ENCODE measurements at places on chromosomes 4 and X.

GRCh38 chr4:40502220-40502619 lies 127.4 kb downstream of the RBM47 start:
- no peak for DNase-seq

- no peak for DNase-seq
Measured at GRCh38 chr4:133808151-133808550, 393.4 kb downstream of the PABPC4L start.

- no peak for DNase-seq
Measured at GRCh38 chrX:18996536-18996935, 12.6 kb upstream of the PHKA2 start.

GRCh38 chr4:111187108-111187507 lies 564.2 kb upstream of the PITX2 start:
- DNase-seq: no peak

DNA sequence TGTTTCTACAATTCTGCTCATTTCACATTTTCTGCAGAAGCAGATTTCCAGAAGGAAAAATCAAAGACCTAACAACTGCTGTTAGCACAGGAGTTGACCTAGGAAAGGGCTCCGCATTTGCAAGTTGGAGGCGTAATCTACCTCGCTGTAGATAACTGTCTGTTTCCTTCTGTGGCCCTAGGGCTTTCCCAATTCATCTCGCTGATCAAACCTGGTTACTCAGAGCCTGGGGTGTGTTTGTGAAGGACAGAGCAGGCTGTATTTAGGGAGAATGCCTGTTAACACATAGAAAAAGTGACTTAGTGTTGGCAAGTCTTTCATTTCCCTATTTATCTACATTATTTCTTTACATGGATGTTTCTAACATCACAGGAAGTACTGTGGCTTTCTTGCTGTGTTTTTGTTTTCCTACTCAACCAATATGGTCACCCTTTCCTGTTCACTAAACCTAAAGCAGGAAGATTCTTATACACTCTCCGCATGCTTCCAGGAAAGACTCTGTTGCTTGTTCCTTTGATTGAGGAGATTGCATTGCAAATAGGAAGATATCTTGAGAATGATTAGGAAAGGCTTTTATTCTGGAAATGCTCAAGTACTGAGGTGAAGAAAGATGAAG lies 40.5 kb downstream of the AGA start:
- DNase-seq: no peak

- DNase-seq: no peak
Measured at GRCh38 chr4:188781655-188782054, 642.4 kb downstream of the TRIML1 start.

- no peak for DNase-seq
Measured at GRCh38 chrX:1679238-1679637, 64.4 kb downstream of the ASMT start.

DNA sequence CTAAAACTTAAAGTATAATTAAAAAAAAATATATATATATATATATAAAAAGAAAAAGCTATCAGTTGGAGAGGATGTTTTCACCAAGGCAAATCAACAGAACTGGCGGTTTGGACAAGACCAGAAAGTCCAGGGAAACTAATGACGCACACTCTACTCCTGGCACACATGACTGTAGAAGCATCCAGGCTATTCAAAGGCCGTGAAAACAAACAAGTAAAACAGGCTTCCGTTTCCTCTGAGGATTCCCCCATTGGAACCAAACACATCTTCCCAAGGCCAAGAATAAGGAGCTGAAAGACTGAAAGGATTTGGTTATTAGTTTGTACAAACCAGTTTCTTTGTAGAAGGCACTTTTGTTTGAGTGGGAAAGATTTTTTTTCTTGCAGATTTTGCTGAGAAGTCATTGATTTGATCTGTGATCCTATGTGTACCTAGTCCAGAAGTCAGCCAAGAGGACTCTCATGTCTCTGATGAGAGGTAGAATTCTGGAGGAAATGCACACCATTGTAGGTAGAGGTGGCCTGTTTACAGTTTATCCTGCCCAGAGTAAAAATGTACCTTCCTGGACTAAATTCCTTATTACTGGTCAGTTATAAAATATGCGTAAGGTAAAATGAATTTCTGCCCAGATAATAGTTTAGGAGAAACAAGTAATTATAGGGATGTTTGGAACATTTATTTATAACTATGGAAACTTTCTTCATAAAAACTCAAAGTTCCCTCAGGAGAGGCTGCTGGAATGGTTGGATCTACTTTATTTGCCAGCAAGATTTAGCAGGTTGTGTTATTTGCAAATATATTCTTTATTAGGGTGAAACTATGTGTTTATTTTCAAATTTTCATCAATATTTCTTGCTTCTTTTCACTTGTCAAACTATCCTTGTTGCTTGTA lies 66.5 kb downstream of the DMP1 start:
- no peak for DNase-seq

- DNase-seq: no peak
Measured at GRCh38 chr4:182716192-182716591, 201.0 kb downstream of the DCTD start.

DNA sequence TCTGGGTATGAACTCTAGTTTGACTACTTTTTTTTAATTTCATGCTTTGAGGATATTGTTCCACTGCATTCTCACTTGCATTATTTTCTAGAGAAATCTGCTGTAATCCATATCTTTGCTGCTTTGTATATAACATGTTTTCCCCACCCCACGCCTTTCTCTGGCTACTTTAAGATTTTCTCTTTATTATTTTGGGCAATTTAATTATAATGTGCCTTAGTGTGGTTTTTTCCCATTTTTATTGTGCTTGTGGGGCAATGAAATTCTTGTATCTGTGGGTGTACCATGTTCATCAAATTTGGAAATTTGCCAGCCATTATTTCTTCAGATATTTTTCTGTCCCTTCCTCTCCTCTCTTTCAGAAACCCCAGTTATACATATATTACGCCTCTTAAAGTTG lies 15.1 kb upstream of the PPP2R2C start:
- DNase-seq: no peak

DNA sequence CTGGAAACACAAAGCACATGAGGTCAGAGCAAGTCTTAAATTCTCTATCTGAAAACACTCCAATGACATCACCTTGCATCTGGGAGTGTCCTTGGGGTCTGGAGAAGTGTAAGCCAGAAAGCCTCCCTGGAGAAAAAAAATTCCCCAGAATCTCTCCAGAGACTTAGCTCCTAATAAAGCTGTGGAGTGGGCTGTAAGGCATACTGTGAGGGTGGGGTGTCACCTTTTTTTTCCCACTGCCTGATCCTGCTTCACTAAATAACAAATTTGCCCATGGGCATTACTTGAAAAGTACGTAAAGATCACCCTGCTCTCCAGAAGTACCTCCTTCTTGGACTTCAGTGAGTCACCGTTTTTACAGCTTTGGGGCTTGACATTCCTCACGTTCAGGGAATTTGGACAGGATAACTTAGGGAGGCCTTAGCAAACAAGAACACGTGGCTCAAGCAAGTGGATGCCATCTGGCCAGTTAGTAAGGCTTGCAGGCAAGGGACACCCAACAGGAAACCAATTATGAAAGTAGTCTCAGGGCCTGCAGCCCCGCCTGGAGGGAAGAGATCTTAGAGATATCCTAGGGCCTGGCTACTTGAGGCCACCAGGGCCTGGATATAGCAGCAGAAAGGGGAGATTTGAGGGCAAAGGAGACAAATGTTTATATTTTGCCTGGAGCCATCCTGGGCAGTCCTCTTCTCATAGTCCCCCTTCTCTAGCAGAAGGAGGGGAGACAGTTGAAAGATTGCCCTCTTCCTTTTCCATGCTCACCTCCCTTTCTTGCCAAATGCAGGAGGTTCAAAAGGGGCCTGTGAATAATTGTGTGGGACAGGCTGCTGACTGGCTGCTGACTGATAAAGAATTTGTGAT lies 60.1 kb upstream of the PLAC1 start:
- DNase-seq: no peak

GRCh38 chrX:153649178-153649914 lies 2.3 kb downstream of the DUSP9 start:
- no peak for DNase-seq

DNA sequence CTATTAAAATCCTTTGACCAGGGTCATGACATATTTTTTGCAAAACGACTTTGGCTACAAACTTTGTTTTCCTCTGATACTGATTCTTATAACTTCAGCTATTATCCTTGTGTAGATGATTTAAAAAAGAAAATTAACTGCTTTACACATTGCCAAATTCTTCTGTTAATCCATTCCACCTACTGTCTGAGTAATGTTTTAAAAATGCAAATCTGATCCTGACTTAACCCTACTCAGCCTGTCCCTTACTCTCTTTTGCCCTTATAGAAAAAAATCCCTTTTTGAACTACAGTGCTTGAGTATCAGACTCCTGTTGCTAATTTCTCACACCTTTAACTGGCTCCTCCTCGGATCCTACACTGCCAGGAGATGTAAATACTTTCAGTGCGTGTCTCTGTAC lies 723.1 kb downstream of the ADGRL3 start:
- no peak for DNase-seq

DNA sequence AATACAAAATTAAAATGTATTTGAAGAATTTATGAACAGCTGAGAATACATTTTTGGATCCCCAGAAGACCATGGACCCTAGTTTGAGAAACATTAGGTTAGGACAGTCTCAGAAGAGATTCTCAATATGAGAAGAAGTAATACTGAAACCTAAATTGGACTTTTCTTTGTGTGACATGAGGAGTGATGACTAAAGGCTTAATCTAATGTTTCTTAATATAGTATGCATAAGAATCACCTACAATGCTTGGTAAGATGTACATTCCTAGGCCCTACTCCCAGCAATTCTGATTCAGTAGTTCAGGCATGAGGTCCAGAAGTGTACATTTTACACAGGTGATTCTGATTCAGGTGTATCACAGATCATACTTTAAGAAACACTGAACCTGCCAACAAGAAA lies 31.6 kb upstream of the HUWE1 start:
- no peak for DNase-seq

- DNase-seq: no peak
Measured at GRCh38 chr4:159382856-159383561, 280.1 kb downstream of the RAPGEF2 start.

DNA sequence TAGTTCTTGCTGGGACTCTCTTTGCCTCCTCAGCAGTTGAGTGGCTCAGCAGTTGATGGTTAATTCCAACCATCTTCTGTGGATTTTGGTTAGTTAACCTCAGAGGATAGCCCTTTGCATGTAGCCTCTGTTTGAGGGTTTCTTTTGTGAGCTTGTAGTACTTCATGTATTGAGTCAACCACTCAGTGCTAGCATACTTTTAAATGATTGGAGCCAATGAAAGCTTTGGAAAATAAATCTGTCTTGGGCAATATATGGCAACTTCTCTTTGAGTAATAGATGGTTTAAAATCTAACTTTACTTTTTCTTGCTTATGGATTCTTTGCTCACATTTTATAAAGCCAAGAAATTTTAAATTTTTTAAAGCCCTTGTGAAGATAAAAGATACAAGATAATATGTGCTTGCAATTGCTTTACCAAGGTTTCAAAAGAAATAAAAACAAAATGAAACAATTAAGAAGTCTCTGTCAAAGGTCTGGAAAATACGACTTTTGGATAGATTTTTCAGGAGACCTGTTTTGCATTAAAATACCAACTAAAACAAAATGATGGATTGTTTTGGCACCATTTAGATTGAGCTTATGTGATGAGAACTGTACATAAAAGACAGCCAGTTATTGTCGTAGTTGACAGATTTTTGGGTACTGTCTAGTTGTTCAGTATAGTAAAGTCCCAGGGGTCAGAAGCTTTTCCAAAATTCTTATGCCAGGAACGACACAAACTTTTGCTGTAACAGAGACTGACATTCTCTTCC lies 181.9 kb downstream of the SPRY1 start:
- DNase-seq: no peak

DNA sequence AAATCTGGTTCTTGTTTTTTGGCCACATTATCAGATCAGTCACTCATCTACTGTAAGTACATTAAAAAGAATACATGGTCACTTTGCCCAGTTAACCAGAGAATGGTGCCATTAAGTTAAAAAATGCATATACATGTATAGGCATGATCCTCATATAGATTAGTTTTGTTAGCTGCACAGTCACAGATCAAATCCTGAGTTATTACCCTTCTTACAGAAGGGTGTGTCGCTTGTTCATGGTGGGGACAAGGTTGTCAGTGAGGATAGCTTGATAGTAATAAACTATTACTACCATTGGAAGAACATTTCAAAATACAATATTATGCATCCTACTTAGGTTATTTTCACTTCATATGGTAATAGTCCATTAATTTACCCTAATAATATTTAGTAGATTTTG lies 48.5 kb downstream of the GALNT7 start:
- no peak for DNase-seq

GRCh38 chr4:139501117-139501516 lies 47.2 kb downstream of the RAB33B start:
- no peak for DNase-seq

- DNase-seq: no peak
Measured at GRCh38 chr4:11512871-11513270, 84.2 kb upstream of the HS3ST1 start.

DNA sequence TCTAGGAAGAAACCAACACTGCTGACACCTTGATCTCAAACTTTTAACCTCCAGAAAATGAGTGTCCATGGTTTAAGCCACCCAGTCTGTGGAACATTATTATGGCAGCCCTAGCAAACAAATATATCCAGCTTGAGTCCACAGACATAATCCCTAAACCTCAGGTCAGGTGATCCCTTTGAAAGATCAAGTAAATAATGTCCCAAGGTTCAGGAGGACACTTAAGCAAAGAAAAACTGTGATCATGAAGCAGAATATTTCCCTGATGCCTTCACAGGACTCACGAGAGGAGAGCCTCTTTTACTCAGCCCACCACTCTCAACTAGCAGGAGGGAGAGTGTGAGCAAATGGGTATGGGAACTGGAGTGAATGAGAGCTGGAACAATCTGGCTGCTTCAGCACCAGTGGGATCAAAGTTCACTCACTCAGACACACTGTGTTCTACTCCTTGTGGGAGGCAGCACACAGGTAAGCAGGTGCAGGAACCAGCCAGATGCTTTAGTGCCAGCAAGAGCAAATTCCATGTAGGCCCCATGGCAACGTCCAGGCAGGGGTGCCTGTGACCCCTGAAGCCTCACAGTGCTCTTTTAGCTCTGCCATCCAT lies 608.4 kb downstream of the RAB28 start:
- no peak for DNase-seq

DNA sequence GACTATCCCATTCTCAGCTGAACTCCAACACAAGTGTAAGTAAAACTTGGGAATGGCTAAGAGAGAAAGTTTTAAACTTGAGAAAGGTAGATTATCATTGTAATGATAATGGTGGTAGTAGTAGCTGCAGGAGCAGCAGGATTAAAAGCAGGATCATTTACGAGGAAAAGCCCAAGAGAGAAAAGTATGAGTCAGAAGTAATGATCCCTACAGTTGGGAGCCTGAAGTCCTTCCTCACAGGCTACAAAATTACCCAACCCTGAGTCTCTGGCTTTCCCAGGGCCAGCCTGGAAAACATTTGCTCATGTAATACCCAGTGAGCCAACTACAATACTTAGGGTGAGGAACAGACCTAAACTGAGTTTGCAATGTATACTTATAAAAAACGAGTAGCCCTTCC lies 4.4 kb upstream of the PRDM8 start:
- no peak for DNase-seq
